Stimulated activated CD8-positive, alpha-beta memory T cell treated with anti-CD3 and anti-CD28 coated beads, Interleukin-12 subunit alpha, Interleukin-12 subunit beta, amount 100 ng/mL, for 4 hours (primary cell): ENCODE measurements at places on chromosomes 16 and 17.

- DNase-seq = no peak
These were observed 67.7 kb downstream of the ZDHHC7 start for GRCh38 chr16:84943620-84944019.

DNA sequence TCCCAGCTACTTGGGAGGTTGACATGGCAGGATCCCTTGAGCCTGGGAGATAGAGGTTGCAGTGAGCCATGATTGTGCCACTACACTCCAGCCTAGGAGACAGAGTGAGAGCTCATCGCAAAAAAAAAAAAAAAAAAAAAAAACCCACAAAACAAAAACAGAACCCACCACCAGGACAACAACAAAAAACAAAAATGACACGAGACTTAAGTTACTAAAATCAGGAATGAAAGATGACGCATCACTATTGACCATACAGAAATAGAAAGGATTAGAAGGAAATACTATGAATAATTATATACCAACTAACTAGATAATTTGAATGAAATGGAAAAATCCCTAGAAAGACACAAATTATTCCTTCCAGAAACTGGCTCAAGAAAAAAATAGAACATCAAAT is 432.4 kb upstream of the PMFBP1 start:
- no peak for DNase-seq

GRCh38 chr16:30394592-30395154 is 547 bp upstream of the ZNF48 start:
- no peak for DNase-seq

- DNase-seq = peak; percentile 33
These were observed 599 bp downstream of the MRC2 start for GRCh38 chr17:62627904-62628633.

DNA sequence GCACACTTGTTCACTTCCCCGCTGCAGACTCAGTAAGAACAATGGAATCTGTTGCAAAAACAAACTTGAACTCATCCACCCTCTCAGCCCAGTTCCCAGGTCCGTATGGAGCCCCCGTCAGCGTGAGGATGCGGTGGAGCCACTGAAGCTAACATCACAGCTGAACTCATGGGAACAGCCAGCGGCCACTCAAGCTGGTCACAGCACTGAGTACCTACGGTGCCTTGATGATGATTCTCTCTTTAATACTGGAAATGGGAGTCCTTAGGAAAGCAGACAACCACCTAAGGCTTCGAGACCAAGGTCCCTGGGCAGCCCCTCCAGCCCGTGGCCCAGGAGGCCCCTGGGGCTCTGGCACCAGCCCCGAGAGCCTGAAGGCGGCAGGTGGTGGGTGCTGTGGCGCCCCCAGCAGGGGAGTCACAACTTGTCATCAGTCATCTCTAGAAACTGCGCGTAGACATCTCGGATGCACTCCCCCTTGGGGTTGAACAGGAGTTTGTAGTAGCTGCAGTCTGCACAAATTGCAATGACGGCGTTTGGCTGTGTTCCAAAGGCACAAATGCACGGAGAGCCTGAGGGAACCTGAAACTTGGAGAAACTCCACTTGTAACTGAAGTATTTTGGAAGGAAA is 31.0 kb upstream of the RHOT1 start:
- no peak for DNase-seq

DNA sequence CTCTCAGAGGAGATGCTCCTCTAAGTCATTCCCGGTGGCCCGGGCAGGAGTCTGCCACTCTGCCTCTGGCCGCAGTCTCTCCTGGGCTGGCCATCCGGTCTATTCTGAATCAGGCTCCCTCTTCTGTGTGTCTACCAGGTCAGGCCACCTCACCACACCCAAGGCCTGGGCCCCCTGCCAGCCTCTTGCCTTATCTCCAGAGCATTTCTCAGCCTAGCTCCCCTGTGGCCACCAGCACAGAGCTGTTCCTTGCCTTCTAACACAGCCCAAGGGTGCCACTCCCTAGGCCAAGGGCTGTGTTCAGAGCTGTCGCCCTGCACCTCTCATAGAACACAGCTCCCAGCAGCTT is 55.3 kb downstream of the MYO18A start:
- no peak for DNase-seq
